ENCODE measurements at places on chromosomes 4 and X.

- no peak for DNase-seq
These were observed 159.3 kb downstream of the SH3KBP1 start for GRCh38 chrX:19727887-19728648.

GRCh38 chr4:109560687-109561461 lies 828 bp downstream of the MCUB start:
- DNase-seq = peak; percentile 42

DNA sequence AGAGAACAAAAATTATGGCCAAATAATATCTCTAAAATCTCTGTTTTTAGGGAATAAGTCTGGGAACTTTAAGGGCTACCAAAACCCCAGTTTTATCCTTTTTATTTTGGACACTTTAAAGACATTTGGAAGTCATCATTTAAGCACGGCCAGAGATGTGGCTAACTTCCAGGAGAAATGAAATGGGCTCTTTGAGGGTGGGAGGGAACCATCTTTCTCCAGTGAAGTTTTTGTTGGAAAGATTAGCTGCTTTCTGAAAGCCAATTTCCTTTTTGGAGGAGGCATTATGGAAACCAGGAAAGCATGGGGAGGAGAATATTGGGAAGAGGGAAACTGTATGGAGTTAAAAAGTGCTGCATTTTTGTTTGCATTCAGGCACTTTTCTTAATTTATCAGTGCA lies 4.8 kb downstream of the VSIG1 start:
- DNase-seq = no peak

DNA sequence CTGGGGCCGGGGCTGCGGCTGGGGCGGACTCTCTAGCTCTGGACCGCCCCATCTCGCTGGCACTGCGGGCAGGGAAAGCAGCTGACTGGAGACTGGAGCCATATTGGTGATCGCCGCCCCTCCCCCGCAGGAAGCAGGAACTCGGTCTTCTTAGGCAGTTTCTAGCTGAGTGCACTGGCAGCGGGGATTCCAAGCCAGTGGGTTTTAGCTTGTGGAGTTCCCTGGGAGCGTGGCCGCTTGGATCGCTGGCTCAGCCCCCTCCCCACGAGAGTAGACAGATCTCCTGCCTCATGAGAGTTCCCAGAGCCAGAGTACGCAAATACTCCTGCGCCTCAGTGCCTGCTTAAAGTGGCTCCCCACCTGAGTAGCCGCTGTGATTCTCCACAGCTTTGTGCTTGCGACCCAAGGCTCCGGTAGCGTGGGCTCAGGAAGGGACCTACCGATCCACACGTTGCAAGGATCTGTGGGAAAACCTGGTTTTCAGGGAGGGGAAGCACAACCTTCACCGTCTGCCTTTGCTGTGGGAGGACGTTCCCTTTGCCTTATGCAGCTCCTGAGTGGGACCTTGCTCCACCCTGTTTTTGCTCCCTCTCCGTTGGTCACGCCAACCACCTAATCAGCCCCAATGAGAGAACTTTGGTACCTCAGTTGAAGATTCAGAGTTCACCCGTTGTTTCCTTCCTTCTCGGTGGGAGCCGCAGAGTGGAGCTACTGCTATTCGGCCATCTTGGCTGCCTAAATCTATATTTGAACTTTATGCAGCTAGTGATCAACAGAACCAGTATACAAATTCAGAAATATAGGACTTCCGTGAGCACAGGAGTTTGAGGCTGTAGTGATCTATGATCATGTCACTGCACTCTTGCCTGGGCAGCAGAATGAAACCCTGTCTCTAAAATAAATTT lies 803.9 kb upstream of the PCDH10 start:
- no peak for DNase-seq

DNA sequence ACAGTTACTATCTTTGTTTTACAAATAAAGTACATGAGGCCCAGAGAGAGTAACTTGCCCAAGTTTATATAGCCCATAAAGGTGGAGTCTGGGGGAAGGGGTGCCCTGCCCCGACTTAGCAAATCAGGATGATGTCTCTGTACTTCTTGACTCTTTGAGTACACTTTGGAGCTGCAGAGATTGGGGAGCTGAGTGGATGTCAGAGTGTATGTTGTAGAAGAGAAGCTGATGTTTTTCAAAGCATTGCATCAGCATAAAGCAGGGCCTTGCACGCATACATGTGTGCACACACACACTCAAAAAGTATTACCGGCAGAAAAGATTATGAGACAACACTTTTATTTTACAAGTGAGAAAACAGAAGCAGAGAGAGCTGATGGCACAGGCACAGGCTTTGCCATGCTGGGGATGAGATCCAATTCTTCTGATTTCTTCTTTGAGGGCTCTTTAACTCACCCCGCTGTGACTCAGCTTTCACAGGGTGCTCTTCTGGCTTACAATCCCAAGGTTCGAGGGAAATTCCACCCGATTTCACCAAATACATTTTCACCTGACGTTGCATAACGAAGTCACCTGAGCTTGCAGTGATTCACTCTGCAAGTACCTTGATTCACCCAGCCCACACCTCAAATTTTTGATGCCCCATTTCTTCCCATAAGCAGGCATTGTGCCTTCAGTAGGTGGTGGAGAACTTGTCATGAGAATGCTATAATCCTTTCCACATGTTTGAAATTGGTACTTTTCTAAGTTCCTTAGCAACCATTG lies 292.8 kb upstream of the BOD1L1 start:
- DNase-seq = no peak

DNA sequence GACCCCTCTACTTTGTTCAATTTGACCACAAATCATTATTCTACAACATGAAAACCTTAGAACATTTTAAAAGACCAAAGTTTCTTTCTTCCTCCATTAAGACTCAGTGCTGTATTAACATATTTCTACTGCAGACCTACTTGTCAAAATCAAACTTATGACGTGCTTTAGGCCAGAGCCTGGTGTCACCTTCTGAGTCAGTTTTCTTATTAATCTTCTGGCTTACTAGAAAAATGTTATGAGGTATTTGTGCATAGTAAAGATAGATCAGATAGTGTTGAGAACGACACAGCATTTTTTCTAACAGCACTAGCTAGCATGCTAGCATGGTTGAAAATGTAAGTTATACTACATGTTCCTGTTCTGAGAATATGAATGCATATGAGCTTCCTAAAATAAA lies 333.6 kb upstream of the FAM241A start:
- DNase-seq = no peak

GRCh38 chrX:7170898-7171297 lies 22.9 kb upstream of the PUDP start:
- no peak for DNase-seq

DNA sequence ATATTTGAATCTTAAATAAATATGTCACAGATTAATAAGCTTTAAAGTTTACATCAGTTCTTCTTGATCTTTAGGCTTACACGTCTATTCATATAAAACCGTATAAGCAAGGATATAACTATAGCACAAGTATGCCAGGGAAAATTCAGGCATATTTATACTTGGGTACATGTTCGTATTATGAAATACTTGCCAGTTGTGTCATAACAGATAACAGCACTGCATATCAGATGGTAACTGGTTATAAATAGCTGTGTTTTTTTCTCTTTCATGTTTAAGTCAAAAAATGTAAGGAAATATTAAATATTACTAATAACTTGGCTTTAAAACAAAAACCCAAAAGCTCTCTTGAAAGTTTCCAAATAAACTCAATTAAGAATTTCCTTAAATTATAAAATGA lies 17.5 kb downstream of the BRWD3 start:
- no peak for DNase-seq

DNA sequence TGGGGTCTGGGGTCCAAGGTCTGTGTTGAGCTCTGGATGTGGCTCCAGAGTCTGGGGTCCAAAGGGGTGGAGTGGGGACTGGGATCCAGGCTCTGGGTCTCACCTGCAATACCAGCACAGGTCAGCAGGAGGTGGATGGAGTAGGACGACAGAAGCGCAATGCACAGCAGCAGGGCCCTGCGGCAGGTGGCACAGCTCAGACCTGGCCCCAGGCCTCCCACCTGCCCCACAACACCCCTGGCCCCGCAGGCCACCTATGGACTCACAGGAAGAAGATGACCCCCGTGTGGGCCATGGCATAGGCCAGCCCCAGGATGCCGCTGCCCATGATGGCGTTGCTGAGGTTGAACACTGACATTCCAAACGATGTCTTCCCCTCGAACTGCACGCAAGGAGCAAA lies 3.4 kb downstream of the SLC38A5 start:
- DNase-seq = no peak

- DNase-seq = no peak
These were observed 4.8 kb upstream of the KIAA0232 start for GRCh38 chr4:6777636-6778281.

Data from activated naive CD4-positive, alpha-beta T cell (primary cell).